ENCODE measurements at places on chromosomes 5 and 9.

DNA sequence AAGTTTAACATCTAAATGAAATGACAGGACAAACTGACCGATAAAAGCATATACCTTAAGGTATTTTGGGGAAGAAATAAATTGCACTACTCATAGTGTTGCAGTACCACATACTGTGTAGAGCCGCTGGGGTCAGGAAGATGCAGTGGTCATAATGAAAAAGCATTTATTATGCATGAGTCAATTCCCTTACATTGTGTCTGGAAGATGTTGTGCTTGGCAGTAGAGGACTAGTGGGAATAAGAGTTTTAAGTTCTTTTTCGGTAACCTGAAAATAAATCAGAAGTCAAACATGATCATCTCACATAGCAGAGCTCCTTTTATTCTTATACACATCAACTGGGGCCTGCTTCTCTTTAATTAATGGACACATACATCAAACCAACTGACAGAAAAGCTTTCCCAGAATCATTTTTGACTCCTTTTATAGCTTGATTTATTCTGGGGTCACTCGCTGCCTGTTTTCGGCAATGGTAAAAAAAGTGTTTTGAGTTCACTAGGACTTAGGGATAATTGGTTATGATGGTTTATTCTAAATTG lies 262.5 kb upstream of the CHD1 start:
- DNase-seq = no peak

DNA sequence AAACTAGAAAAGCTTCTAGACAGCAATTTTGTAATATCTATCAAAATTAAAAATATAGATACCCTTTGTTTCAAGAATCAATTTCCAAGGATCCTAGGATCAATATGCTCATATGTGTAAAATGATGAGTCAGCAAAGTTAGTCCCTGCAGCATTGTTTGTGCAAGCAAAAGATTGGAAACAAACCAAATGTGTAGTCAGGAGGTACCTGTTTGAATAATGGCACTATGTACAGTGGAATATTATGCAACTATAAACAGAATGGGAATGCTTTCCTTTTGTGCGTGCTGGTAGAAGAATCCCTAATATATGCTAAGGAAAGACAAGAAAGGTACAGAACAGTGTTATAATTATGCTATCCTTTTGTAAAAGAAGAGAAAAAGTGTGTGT lies 58.5 kb upstream of the PJA2 start:
- no peak for DNase-seq

DNA sequence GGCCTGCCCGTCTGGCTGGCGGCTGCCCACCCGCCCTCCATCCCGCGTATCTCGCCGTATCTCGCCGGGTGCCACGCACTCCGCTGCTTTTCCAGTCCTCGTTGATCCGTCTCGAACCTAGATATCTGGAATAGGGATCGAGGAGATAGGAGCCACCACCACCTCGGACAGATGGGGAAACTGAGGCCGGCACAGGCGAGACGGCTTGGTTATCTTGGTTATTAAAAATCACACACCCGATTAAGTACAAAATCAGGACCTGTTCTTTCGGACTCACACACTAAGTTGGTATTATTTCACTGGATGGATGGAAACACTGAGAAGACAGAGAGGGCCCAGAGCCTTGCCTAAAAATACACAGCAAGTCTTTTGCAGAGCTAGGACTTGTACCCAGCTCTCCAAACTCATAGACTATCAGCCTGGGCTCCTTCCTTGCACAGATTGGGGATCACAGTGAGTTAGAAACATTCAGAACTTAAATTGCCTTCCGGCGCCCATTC lies 678 bp downstream of the SLC26A2 start:
- no peak for DNase-seq

GRCh38 chr9:127293328-127293727 lies 28.8 kb downstream of the GARNL3 start:
- DNase-seq = no peak

- DNase-seq = no peak
Observed at GRCh38 chr5:39876146-39876545, 451.4 kb upstream of the DAB2 start.

DNA sequence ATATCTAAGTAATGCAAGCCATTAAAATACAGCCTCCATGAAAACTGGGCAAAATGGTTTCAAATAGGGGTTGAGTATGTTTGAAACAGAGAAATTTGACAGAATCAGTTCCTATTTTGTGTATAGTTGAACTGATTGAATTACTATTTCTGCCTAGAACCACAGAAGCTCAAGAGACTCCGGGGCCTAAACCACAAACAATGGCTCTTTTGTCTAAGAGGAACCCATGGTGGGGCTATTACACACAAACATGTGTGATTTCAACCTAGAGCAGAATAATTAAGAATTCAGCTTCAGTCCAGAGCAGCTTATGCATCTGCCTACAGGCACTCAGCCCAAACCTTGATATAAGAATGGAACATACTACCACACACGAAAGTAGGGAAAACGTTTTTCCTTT lies 171.2 kb upstream of the MPDZ start:
- DNase-seq = no peak

DNA sequence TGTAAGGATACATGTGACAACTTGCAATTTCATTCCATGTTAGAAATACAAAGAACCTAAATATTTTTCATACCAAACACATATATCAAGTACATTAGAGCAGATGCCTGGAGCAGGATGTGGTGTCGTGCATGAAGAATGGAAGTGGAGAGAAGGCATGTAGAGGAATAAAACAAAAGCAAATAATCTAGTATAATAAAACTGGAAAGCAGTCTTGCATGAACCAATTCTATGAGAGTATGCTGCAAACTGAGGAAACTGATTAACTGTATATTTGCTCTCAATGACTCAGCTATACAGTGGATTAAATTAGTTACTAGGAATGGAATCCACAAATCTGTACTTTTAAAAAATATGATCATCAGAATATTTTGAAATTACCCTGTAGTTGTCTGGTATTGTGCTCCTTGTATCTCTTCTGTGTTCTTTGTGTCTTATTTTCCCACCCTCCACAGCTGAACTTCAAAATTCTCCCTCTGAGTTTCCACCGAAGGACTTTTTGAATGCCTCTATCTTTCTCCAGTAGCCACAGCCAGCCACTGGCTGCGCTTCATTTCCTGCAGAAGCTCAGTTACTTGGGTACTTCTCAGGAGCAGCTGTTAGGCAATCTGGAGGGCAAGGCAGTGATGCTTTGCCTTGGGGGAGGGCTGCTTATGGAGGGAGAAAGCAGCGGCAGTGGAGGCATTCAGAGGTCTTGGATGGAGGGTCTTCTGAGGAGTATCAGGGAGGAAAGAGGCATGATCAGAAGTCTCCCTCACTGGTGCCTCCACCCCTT lies 608.0 kb downstream of the BRINP1 start:
- DNase-seq = no peak

DNA sequence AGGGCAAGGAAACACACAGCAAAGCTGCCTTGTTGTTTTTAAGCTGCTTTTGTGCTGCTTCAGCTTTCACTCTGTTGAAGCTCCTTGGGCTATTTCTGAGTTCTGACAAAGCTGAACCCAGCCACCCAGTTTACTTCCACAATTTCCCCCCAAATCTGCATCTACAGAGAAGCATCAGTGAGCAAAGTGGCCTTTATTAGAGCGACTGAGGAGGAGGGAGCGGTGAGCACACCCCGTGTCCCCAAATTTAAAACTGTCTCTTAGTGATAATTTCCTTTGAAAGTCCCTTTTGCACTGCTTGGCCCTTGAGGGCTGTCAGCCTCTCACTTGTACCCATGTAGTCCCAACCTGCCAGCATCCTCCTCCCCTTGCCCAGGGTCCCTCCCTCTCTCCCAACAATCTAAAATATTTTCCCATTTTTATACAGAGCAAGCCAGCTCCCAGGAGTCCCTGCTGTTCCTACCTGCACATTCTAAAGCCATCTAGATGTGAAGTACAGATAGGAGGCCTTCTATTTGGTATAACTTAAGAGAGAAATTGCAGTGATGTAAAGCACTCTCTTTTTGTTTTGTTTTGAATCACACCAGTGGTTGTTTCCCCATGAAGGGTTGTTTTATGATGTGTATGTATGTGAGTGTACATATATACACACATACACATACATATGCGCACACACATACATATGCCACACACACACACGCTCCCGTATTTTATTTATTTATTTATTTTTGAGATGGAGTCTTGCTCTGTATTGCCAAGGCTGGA lies 313.5 kb downstream of the TLE4 start:
- DNase-seq = no peak

DNA sequence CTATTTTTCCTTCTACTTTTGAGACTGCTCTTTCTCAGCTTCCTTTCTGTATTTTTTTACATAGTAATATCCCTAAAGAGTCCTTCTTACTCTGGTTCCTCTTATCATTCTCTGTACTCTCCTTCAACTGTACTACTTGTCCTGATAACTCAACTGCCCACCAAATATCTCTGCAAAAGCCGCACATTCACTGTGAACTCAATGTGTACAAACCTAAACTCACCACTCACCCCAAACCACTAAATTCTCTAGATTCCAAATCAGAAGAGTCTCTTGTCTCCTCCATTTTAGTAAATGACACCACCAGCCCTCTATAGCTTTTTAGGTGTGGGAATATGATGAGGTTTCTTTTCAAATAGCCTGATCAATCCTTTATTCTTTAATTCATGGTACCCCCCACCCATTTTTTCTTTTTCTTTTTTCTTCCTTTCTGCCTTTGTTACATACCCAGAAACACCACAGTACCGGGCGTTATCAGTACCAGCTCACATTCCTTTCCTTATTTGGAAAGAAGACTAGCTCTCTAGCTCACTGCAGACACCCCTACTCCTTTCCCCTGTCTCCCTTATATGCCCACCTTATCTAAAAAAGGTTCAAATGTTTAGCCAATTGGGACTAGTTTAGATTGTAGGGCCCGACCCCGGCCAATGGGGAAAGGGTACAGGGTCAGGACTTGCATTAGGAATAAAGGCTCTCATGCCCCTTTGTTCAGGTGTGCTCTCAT lies 63.1 kb upstream of the RANBP6 start:
- DNase-seq = no peak

GRCh38 chr5:139061856-139062255 lies 136.3 kb downstream of the SIL1 start:
- DNase-seq = no peak

- DNase-seq = no peak
Observed at GRCh38 chr5:26948921-26949320, 89.5 kb downstream of the CDH9 start.

DNA sequence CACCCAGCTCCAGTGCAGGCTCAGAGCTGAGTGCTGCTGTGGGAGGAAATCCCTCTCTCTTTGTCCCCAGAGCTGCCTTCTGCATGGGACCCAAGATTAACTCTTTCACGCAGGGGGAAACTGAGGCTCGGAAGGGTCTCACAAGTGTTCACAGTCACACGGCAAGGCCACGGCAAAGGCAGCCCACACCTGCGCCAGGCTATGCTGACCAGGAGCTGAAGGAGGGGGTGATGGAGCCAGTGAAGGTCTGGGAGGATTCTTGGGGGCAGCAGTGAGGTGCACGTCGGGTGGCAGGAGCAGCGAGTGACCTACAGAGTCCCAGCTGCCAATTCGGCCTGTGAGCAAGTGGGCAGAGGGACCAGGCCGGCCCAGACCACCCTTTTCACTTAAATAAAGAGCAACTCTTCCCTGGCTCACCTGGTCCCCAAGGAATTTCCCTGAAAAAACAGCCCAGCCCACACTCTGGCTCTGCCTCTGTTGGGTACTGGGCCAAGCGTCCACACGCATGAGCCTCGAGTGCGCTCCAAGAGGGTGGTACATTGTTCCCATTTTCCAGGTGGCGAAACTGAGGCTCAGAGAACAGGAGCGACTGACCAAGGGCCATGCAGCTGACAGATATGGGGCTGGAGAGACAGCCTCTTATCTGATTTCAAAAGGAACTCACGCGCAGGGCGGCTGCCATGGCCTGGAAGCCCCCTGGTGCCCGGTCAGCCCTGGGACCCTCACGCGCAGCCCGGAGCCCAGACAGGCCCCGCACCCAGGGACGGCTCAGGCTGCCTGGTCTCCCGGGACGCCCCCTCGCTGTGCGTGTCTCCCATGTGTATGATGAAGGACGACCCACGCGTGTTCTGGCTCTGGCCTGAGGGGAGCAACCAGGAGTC lies 28.2 kb downstream of the SARDH start:
- no peak for DNase-seq

DNA sequence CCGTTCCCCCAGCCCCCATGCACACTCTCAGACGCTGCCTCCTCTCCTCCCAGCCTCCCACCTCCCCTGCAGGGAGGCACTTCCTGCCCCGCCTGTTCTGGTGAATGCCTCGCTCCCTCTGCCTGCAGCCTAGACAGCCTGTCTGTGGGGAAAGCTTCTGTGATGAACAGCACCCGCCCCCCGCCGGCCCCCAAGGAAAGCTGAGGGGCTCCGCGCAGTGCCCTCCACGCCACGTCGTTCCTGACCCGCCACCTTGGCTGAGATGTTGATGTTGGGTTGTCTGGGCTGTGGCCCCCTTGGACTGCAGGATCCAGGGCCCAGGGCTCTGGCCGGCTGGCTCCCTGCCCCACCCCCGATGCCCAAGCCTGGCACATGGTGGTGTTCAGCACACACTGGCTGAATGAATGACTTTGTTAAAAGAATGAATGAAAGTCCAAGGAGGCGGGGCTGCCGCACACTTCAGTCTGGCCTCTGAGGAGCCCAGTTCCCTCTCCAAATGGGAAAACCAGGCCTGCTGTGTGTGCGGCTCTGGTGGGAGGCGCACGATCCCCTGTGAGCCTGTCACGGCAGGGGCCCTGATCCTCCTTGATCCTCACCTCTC lies 2.1 kb upstream of the MYMK start:
- no peak for DNase-seq

- no peak for DNase-seq
Observed at GRCh38 chr5:13551645-13552044, 392.8 kb downstream of the DNAH5 start.

DNA sequence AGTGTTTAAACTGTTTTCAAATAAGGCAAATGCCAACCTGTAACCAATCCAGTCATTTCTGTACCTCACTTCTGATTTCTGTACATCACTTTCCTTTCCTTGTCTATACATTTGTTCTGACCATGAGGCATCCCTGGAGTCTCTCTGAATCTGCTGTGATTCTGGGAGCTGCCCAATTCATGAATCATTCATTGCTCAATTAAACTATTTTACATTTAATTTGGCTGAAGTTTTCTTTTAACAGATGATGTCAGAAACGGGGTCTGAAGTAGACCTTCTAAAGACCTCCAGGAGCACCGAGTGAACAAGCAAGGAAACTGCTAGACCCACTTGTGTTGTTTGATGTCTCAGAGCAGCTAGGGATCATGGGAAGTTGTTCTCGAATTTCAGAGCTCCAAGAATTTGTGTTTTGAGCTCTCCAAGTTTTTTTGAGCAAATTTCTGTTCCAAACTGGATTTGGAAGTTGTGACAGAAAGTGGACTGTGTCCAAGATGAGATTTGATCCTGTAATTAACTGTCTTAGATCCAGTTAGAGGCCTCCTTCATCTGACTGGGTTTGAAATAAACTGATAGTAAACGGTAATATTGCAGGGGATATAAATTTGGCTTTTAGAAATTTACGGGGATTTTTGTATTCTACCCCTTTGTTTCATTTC lies 490.8 kb upstream of the ST8SIA4 start:
- DNase-seq = no peak

DNA sequence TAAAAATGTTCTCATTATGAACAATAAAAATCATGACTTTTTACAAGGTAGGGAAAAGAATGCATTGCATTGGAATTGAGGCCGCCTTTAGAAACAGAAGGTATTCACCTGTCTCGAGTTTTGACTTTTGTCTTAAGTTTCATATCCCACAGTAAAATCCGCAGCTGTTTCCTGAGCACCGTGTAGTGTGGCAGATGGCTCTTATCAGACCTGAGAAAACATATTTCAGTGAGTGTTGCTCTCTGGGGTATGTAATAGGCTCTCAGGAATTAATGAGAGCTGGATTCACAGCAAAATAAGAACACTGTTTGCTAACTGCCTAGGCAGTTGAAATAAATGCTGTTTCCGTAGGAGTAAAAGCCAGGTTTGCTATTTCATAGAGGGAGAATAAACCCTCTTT lies 221.4 kb downstream of the CFAP90 start:
- DNase-seq = no peak
